Daoy (cell line): ENCODE measurements at places on chromosomes 11 and 22. TPM values are rescaled to one million over a fixed set of nuclear protein-coding genes. Genes with fewer than 3 reads are reported as not detected.

The LDHAL6A gene
- total RNA-seq, result 0.11 TPM in 1 of 2 replicates, not detected in the other

The SCGB1D4 gene
- not detected in 2 replicates for total RNA-seq

The SHISA8 gene
- not detected in 2 replicates for total RNA-seq

The CTSW gene
- 0.11 TPM in 1 of 2 replicates, not detected in the other for total RNA-seq

The NFAM1 gene
- total RNA-seq, result 0.17 and 0.51 TPM in 2 replicates

The PLEKHB1 gene
- not detected in 2 replicates for total RNA-seq

The JRKL gene
- total RNA-seq, result 4.7 and 5.2 TPM in 2 replicates

The TEX12 gene
- total RNA-seq, result not detected in 2 replicates

The SLC3A2 gene
- total RNA-seq, result 137 and 170 TPM in 2 replicates

The TECTA gene
- 0.17 and 0.42 TPM in 2 replicates for total RNA-seq

The EXPH5 gene
- total RNA-seq, result 1.5 and 1.8 TPM in 2 replicates

The SAAL1 gene
- total RNA-seq, result 62.7 and 72.7 TPM in 2 replicates

The KCNJ1 gene
- not detected in 2 replicates for total RNA-seq

The DEPDC7 gene
- total RNA-seq, result 10.5 and 16.4 TPM in 2 replicates

The P2RY2 gene
- total RNA-seq, result 0.74 TPM in 1 of 2 replicates, not detected in the other

The L3MBTL2 gene
- 23.4 and 30.6 TPM in 2 replicates for total RNA-seq

The C11orf16 gene
- not detected in 2 replicates for total RNA-seq

The OR4A5 gene
- not detected in 2 replicates for total RNA-seq

The APOBEC3G gene
- total RNA-seq, result 13.7 and 15.8 TPM in 2 replicates

The KRTAP5-8 gene
- total RNA-seq, result not detected in 2 replicates

The OR52I2 gene
- not detected in 2 replicates for total RNA-seq

The TSGA10IP gene
- total RNA-seq, result not detected in 2 replicates

The SCN2B gene
- not detected in 2 replicates for total RNA-seq

The C1QTNF4 gene
- total RNA-seq, result not detected in 2 replicates

The HOATZ gene
- not detected in 2 replicates for total RNA-seq

The ZNF215 gene
- total RNA-seq, result 3.8 and 5.5 TPM in 2 replicates

The ANO1 gene
- total RNA-seq, result 0.86 and 6.0 TPM in 2 replicates

The OR8G5 gene
- not detected in 2 replicates for total RNA-seq

The NPTXR gene
- total RNA-seq, result 1.5 and 3.7 TPM in 2 replicates

The ANGPTL5 gene
- total RNA-seq, result not detected in 2 replicates

The INS gene
- not detected in 2 replicates for total RNA-seq

The DEUP1 gene
- not detected in 2 replicates for total RNA-seq
